ENCODE measurements at places on chromosomes 2 and 18.

- DNase-seq = no peak
Observed at GRCh38 chr2:54716375-54716774, 7.1 kb upstream of the EML6 start.

GRCh38 chr2:235702186-235702585 is 208.3 kb downstream of the AGAP1 start:
- DNase-seq = no peak

DNA sequence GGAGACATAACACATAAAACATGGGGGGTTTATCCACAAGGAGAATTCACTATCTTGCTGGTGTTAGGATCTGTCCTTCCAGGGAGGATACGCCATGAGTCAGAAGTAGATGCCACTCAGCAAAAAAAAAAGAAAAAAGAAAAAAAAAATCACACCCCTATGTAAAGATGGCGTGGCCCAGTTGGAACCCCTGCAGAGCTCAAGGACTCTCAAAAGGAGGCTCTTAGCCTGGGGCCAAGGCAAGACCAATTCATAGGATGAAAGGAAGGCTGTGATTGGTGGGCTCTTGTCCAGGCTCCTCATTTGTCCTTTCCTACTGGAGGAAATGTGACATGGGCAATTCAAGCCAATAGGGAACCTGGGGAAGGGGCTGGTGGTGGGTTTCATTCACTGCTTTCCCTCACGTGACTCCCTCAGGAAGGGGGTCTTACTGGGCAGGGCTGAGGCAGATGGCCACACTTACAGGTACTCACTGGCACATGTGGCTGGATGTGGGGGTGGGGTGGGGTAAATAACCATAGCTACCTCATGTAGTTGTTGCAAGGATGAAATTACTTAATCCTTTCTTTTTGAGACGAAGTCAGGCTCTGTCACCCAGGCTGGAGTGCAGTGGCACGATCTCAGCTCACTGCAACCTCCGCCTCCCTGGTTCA is 38.7 kb upstream of the HAAO start:
- no peak for DNase-seq

GRCh38 chr2:145156199-145156598 is 636.3 kb upstream of the ZEB2 start:
- DNase-seq = no peak

DNA sequence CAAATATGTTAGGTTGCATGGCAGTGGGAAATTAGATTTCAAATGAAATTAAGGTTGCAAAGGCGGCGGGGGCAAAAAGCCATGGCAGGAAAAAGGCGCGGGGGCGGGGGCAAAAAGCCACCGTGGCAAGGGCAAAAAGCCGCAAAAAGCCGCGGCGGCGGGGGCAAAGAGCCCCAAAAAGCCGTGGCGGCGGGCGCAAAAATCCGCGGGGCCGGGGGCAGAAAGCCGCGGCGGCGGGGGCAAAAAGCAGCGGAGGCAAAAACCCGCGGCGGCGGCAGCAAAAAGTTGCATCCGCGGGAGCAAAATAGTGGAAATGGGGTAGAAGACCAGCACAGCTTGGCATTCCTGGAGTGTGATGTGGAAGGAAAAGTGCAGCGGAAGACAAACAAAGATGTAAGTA is 417.1 kb downstream of the ANKRD30B start:
- DNase-seq = peak; percentile 0

DNA sequence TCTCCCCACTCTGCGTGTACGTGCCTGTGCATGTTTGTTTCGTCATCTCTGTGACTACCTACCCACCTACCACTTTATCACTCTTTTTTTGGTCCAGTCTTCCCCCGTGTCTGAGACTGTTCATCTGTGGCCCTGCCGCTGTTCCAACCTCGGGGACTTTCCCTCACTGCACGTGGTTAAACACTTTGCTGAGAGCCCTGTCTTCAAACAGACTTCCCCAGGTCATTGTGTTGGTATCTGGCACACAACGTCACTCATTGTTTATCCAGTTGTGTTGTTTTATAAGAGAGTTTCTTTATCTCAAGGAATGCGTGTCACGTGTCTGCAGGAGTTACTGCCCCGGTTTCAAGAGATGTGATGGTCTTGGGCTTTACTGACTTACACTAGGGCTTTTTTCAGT is 262.0 kb upstream of the RASGRP3 start:
- no peak for DNase-seq

DNA sequence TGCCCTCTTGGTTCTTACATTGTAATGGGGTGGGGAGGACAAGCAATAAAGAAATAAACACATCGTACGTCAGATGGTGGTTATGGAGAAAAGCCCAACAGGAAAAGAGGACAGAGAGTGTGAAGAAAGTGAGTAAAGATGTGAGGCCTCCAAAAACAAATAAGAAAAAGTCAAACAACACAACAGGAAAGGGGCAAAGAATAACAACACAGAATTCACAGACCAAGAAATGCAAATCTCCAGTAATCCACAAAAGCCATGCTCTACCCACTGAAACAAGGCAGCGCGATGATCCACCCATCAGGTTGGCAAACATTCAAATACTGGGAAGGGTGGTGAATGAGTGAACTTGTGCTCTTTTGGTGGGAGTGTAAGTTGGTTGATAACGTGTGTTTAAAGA is 16.7 kb upstream of the DUSP2 start:
- DNase-seq = peak; percentile 3

GRCh38 chr2:206004004-206004693 is 81.8 kb downstream of the INO80D start:
- DNase-seq = no peak

GRCh38 chr2:179936654-179937053 is 70.4 kb downstream of the CWC22 start:
- no peak for DNase-seq

- no peak for DNase-seq
Observed at GRCh38 chr2:230781130-230781797, 68.6 kb downstream of the CAB39 start.

GRCh38 chr2:74745766-74746165 is 88.2 kb upstream of the HK2 start:
- DNase-seq = no peak

- peak; percentile 100 for DNase-seq
Observed at GRCh38 chr2:8836971-8837794, at the start of gene KIDINS220. KIDINS220 (minus strand) TSS chr2:8837613; CDS start chr2:8827093, 10,520 bp downstream.

DNA sequence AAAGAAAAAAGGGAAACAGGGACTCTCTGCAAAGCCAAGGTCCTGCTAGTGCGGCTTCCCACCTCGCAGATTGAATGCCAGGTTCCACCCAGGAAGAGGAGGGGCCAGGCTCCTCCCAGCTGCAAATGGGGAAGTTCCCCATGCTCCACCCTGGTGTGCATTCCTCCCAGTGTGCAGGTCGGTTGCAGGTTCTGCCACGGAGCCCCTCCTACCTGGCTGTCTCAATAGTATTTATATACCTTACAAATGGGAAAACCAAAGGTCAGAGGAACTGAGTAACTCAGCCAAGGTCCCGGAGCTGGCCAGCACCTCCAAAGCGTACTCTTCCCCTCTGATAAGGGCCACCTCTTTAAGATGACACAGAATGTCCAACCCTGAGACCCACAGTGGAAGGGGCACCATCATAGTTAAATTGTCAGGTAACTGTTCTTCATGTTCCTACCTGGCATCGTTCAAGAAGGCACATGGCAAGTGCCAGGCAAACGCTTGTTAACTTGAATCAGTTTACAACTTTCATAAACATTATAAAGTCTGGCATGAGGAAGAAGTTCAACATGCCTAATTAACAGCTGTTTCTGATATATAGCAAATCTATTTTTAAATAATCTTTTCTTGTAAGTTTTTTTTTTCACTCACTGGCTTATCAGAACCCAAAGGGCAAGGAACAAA is 35.5 kb downstream of the POU3F3 start:
- no peak for DNase-seq

DNA sequence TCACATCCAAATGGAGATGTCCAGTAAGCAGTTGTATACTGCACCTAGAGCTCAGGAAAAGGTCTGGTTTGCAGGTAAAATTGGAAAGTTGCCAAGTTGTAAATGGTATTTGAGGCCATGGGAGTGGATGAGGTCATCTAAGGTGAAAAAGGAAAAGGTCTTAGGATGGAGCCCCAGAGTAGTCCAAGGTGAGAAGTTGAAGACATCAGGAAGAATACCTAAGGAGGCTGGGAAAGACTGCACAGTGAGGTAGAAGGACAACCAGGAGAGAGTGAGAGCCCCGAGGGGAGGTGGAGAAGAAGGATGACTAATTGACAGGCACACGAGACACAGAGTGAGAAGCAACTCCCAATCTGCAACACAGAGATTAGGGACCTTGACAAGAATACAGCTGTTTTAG is 10.7 kb downstream of the DPP4 start:
- no peak for DNase-seq

DNA sequence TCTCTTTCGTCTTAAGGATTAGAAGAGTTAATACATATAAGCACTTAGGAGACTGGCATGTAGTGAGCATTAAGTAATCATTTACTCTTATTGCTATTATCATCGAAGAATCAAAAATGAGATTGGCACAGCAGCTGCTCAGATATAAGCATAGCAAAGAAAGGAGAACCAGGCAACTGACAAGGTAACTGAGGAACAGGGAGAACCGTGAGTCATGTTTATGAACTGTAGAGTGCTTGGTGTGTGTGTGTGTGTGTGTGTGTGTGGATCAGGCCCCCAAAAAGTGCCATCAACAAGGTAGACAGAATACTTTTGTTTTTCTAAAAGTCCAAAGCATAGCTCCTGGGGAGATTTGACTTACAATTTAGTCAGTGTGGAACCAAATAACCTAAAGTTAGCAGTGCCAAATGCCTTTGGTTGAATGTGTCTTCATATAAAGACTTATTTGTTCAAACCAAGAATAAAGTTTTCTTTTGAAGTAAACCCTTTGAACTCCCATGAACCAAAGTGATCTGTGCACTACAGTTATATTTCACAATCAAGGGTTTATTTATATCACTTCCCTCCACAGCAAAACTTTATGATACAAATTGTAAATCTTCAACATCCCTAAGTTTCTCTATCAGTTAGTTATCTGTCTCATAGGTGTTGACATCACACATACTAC is 660.6 kb downstream of the NYAP2 start:
- DNase-seq = no peak

- DNase-seq = peak; percentile 33
Observed at GRCh38 chr2:197399887-197400540, 34.8 kb downstream of the SF3B1 start.

DNA sequence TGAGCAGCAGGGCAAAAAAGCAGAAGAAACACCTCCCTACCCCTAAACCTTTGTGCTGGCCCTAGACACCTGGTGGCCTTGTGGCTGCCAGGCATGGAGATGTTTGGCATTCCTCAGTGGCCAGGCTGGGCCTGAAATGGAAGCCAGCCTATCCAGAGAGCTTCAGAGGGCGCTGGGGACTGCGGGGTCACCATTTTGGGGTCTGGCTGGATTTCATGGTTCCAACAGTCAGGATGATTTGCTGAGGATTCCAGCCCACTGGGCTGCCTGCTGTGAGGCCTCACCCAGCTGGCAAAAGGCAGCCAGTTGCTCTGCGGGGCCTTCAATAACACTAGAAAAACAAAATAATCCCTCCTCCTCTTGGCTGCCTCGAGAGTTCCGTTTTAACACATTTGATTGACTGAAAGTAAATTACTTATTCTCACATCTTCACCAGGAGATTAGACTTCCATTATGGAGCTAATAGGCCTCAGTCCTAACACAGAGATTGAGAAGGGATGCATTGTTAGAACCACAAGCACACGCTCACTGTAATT is 154.1 kb downstream of the EN1 start:
- DNase-seq = no peak

GRCh38 chr2:229673676-229674075 is 40.7 kb downstream of the DNER start:
- no peak for DNase-seq

DNA sequence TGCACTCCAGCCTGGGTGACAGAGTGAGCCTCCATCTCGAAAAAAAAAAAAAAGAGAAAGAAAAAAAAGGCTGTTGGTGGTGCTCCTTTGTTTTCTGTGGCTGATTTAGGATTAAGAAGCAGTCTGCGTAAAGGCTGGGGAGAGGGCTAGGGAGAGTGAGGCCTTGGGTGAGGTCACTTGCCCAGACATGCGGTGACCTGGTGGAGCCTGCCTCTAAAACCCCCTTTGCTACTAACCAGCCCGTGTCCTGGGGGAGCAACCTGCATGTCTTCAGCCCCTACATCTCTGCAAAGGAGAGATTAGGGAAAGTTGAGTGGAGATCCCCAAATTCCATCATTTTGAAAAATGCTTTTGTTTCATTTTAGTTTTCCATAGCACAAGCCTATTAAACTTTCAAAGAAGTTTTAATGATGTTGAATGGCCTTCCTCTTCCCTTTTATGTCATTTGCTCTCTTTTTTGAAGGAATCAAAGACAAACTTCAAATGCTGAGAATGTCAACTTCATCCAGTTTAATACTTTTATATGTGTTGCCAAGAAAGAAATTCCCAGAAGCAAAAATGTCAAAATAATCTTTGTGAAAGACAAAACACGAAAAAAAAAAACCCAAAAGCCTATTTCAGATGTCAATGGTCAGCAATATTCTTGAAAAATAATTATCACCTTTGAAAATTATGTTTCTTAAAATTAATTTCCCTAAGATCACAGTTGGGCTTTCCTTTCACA is 38.9 kb upstream of the RALBP1 start:
- DNase-seq = no peak

GRCh38 chr18:7417727-7418126 is 149.4 kb upstream of the PTPRM start:
- DNase-seq = peak; percentile 38

DNA sequence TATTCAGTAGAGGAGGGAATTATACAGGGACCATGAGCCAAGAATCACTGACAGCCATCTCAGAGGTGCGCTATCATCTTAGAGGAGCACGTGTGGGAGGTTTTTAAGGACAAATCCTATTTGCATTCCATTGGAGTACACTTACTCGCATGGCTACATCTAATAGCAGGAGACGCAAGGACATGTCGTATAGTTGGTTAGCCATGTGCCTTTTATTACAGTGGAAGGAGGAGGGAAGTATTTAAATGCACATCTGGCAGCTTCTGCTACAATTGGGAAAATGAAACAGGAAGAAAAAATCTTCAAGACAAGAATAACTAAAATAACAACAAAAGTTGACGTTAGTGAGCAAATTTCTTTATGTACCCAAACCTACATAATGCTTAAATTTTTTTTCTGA is 86.5 kb upstream of the UGP2 start:
- peak; percentile 31 for DNase-seq

DNA sequence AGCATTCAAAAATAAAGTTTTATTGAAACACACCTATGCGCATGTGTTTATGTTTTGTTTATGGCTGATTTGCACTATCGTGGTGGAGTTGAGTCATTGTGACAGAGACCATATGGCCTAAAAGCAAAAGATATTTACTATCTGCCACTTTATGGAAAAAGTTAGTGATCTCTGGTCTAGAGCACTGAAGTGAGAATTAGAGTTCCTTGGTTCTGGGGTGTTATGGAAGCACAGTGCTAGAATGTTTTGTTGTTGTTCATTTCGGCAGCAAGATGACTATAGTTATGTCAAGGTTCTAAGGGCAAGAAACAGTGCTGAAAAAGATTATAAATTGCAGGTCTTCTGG is 416.5 kb downstream of the SLC4A3 start:
- DNase-seq = no peak

DNA sequence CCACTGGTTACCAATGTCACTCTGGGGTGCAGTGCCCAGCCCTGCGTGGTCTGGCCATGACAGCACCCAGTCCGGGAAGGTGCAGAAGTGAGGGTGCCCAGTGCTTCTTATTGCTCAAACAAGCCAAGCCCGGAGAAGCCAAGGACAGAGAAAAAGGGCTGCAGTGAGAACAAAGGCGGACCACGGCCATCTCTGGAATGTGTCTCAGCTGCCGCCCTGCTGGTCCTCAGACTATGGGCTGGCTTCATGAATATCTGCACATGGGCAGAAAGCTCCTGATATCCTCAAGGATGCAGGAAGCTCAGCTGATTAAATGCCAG is 28.7 kb downstream of the COPS9 start:
- peak; percentile 4 for DNase-seq

- DNase-seq = no peak
Observed at GRCh38 chr2:148046802-148047201, 25.9 kb downstream of the MBD5 start.

Measured in GM03348 (cell line).